Esophagus mucosa (tissue), 1 donor: ENCODE measurements at places on chromosomes 7 and 10. TPM values are rescaled to one million over a fixed set of nuclear protein-coding genes. Genes with fewer than 3 reads are reported as not detected.

NUTM2E gene
- total RNA-seq = not detected

LIPK gene
- total RNA-seq = 3.3 TPM

GTPBP10 gene
- total RNA-seq = 18.8 TPM

AUTS2 gene
- total RNA-seq = 20.4 TPM

ODAD2 gene
- 0.16 TPM for total RNA-seq

SLC13A1 gene
- not detected for total RNA-seq

WDFY4 gene
- total RNA-seq = 1.6 TPM

OR6V1 gene
- total RNA-seq = not detected

NEUROD6 gene
- not detected for total RNA-seq

UCMA gene
- not detected for total RNA-seq

OR2AE1 gene
- total RNA-seq = 0.28 TPM

SLC13A4 gene
- total RNA-seq = 3.0 TPM

ENKUR gene
- not detected for total RNA-seq

TMEM139 gene
- total RNA-seq = 0.44 TPM

SPRN gene
- 0.12 TPM for total RNA-seq

SPDYE2B gene
- not detected for total RNA-seq

CH25H gene
- total RNA-seq = 4.8 TPM

PLPP4 gene
- total RNA-seq = not detected

FAM25G gene
- 3.4 TPM for total RNA-seq

PKD2L1 gene
- total RNA-seq = not detected

JCAD gene
- 2.3 TPM for total RNA-seq

TLX1 gene
- not detected for total RNA-seq

PILRA gene
- 2.7 TPM for total RNA-seq

C10orf143 gene
- total RNA-seq = 3.3 TPM

GRID2IP gene
- total RNA-seq = 0.12 TPM

DNA sequence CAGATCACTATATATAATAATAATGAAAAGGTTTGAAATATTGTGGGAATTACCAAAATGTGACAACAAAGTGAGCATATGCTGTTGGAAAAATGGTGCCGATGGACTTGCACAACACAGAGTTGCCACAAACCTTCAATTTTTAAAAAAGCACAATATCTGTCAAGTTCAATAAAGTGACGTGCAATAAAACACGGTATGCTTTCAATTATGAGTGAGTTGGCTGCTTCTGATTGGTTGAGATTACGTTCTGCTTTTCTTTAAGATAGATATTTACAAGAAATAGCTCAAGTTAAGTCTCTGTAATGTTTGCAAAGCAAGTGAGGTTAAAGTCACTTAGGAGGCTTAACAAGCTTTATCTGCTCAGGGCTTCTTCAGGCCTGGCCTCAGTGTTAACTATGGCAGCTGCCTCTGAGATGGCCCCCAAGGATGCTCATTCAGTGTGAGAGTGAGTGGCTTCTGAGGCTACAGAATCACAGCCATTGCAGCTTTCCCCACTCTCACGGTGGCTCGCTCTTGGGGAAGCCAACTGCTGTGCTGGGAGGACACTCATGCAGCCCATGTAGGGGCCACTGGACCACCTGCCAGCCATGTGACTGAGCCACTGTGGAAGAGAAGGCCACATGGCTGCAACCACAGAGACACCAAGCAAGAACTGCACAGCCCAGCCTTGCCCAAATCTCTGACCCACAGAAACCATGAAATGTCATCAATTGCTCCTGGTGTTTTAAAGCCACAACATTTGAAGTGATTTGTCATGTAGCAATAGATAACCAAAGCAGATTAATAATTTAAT, 78.3 kb upstream of the TMEM72 start:
- ATAC-seq = no peak

GRCh38 chr10:68489919-68490318, 18.1 kb upstream of the DNA2 start:
- no peak for ATAC-seq

DNA sequence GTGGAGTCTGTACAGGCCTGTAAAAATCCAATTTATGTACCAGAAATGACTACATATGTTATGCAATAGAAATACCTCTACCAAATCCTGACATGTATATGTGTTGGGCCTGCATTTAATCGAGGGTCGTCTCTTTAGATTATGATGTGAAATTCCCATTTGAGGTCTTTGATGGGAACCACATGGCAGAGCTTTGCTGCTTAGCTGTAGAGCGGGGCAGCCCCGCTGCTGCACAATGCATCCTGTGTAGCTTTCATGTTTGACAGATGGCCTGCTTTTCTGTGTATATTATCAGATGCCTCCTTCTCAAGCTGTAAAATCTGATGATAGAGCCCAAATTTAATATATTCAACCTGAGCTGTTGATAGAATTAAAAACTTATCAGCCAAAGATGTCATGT, 65.8 kb downstream of the RAB18 start:
- ATAC-seq = no peak

DNA sequence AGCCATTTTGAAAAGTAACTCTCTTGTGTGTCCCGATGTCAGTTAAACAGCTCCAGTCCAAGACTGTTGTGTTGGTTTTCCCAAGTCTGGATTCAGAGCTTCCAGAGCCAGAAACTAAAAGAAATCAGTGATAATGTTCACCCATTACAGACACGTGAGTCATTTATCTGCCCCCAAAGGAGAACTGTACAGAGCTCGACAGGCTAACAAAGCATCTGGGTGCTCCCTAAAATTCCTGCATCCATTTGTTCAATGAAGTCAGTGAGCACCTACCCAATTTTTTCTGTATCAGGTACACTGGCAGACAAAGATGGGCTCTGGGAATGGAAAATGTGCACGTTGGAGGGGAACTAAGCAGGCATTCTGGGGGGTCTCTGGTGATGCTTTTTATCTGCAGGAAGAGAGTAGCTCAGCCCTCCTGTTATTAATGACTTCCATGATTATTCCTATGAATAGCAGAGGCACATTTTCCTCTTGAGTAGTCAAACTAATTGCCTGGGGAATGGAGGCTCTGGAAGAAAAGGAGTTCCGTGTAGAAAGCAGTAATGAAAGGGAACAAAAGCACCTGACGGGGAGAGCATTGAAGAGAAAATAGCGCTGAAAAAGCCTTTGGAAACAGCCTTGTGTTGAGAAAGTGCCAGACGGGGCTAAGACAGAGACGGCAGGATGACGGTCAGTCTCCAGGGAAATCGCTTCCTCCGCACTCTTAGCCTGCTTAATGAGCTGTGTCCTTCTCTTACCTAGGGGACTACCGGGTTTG, 75.3 kb downstream of the GAD2 start:
- no peak for ATAC-seq

GRCh38 chr7:50418526-50419290, 31.4 kb downstream of the FIGNL1 start:
- no peak for ATAC-seq

GRCh38 chr7:101935521-101936141, 118.2 kb downstream of the CUX1 start:
- ATAC-seq = no peak

GRCh38 chr10:59470570-59470969, 108.2 kb upstream of the FAM13C start:
- ATAC-seq = no peak

- ATAC-seq = no peak
Measured at GRCh38 chr7:664997-665735, 61.3 kb upstream of the DNAAF5 start.

DNA sequence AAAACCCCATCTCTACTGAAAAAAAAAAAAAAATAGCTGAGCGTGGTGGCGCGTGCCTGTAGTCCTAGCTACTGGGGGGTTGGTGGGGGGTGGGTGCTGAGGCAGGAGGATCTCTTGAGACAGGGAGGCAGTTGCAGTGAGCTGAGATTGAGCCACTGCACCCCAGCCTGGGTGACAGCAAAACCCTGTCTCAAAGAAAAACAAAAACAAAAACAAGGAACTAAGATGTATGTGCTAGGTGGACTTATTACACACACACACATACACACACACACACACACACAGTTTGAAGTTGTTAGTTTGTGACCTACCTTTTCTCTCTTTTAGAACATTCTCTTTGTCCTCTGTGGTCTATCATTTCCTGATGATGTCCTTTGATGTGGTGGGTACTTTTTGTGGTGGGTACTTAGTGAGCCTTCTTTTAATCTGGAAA, 53.5 kb downstream of the EXOC6 start:
- no peak for ATAC-seq

GRCh38 chr7:68573271-68574005, 1024.8 kb upstream of the AUTS2 start:
- ATAC-seq = no peak

GRCh38 chr10:101002456-101002855, 2.8 kb downstream of the LZTS2 start:
- no peak for ATAC-seq

- no peak for ATAC-seq
Measured at GRCh38 chr10:111137587-111137986, 60.8 kb downstream of the ADRA2A start.

GRCh38 chr10:132735341-132735775, 50.6 kb downstream of the NKX6-2 start:
- ATAC-seq = no peak

DNA sequence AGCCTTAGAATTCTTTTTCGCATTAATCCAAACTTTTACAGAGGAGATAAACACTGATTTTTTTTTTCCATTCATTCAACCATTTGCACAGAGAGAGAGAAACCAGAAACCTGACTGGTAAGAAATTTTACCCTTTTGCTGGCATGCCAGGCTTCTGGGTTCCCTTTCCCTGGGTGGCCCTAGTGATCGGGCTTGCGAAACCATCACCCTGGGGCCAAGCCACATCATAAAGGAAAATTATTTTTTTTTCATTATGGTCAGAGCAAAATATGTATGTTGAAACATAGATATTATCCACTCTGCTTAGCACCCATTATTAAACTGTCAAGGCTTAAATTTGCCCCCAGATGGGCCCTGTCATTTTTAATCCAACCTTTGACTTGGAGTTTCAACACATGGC, 55.4 kb upstream of the INHBA start:
- ATAC-seq = no peak

- no peak for ATAC-seq
Measured at GRCh38 chr7:95242266-95242665, 82.1 kb downstream of the PON1 start.

GRCh38 chr10:62907470-62908212, 91.5 kb upstream of the EGR2 start:
- no peak for ATAC-seq

DNA sequence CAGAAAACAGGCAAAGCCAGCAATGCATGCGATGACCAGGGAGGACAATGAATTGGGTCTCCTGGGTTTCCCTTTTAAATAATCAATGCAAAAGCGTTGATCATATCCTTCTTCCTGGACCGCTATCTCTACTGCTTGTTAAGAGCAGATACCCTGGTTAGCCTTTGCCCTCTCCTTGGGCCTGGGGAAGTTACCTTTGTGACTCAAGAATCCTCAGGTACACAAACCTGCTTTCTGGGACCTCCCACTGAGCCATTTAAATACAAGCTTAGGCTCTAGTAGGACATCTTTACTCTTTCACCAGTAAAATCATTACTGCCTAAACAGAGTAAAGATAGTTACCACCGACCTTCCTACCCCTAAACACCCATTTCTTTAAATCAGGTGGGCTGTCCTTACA, 173.9 kb downstream of the WNT2 start:
- ATAC-seq = no peak

DNA sequence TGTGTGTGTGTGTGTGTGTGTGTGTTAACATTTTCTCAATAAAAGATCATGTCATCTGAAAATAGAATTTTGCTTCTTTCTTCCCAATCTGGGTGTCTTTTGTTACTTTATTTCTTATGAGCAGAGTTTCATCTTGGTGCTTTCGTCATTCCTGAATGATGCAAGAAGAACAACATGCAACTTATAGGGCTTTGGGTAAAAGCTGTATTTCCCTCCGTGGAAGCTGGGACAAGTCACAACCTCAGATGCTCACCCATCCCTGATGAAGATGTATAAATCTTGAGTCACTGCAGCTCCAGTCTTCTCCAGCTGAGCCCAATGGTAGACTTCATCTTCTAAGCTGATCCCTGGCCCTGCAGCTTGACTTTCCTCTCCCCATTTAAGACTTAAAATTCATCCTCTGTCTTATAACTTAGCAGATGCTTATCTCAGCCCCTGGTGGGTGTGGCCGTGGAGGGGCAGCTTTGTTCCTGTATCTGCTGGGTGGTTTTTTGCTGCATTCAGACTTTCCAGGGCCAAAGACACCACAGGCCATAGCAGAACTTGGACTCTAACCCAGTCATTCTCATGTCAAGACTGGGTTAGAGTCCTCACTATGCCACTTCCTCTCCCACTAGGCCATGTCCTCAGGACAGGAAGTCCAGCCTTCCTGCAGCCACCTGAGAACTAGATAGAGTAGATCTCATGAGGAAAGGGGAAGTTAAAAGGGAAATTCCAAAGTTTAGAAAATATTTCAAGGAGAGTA, 356.4 kb downstream of the TNS3 start:
- ATAC-seq = no peak

- no peak for ATAC-seq
Measured at GRCh38 chr10:88883448-88883809, 3.4 kb downstream of the STAMBPL1 start.

DNA sequence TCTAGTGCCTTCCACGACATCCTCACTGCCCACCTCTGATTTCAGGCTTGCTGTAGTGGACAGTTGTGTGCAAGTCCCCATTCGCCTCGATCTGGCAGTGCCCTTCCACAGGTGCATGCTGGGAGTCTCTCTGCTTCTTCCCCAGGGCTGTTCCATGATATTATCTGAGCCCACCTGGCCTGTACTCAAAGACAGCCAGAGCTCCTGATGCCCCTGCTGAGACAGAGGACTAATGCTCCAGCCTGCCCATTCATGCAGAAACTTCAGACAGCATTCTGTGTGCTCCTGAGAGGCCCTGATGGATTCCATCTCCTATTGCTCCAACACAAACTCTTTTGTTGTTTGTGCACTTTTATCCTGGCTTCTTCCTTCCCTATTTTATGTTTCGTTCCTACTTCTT, 164.8 kb upstream of the PRSS58 start:
- ATAC-seq = no peak

GRCh38 chr10:51524041-51524440, 175.4 kb downstream of the CSTF2T start:
- no peak for ATAC-seq

DNA sequence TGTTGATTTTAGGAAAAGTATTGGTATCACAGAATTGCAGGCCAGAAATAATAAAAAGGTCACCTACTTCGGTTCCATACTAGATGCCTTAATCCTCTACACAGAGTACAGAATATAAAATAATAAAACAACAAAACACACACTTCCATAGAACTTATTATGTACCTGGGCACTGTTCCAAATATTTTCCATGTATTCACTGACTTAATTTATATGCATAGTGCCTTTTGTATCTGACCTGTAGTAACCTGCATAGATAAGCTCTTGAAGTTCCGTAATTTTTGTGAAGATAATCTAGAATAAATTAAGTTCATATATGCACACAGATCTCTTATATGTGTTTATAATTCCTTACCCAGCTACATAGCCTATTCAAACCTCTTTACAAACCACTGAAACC, 78.3 kb downstream of the RAPGEF5 start:
- ATAC-seq = no peak

GRCh38 chr7:21028599-21028998, 241.9 kb upstream of the SP8 start:
- ATAC-seq = no peak

GRCh38 chr7:108314049-108314448, 142.2 kb downstream of the NRCAM start:
- no peak for ATAC-seq
